ENCODE measurements at places on chromosomes 2 and 18. TPM values are rescaled to one million over a fixed set of nuclear protein-coding genes. Genes with fewer than 3 reads are reported as not detected.

The TTC27 gene
- total RNA-seq, result 23.2 TPM

The AQP12A gene
- not detected for total RNA-seq

The COL4A3 gene
- 0.76 TPM for total RNA-seq

The ADGRF3 gene
- total RNA-seq, result not detected

The SCN9A gene
- total RNA-seq, result 7.4 TPM

The SCN7A gene
- 74.1 TPM for total RNA-seq

The NOL4 gene
- 2.1 TPM for total RNA-seq

- H3K4me1 ChIP-seq, result no peaks in the 10 kb centered on the region
- no peaks in the 10 kb centered on the region for H3K27me3 ChIP-seq
- no peak overlapping the region for H3K4me3 ChIP-seq
- DNase-seq, result no peak
- no peaks in the 10 kb centered on the region for H3K36me3 ChIP-seq
Observed at GRCh38 chr2:127606625-127607398, 39.1 kb upstream of the GPR17 start.

- no peak overlapping the region for H3K27ac ChIP-seq
- no peak overlapping the region for H3K4me3 ChIP-seq
- H3K27me3 ChIP-seq, result no peaks in the 10 kb centered on the region
- H3K36me3 ChIP-seq, result no peaks in the 10 kb centered on the region
- DNase-seq, result no peak
Observed at GRCh38 chr18:58058720-58059119, 14.7 kb downstream of the NEDD4L start.

GRCh38 chr2:159118115-159118858, 149.8 kb downstream of the TANC1 start:
- peaks cover 4% of the 10 kb centered on the region for H3K4me1 ChIP-seq
- no peak overlapping the region for H3K4me3 ChIP-seq
- DNase-seq, result peak; percentile 88
- H3K27me3 ChIP-seq, result no peaks in the 10 kb centered on the region

GRCh38 chr18:3836483-3837335, 386.7 kb downstream of the TGIF1 start:
- no peaks in the 10 kb centered on the region for H3K27me3 ChIP-seq
- H3K36me3 ChIP-seq, result no peaks in the 10 kb centered on the region
- DNase-seq, result no peak
- H3K4me3 ChIP-seq, result no peak overlapping the region

- H3K27ac ChIP-seq, result no peak overlapping the region
- H3K4me1 ChIP-seq, result no peaks in the 10 kb centered on the region
- no peak overlapping the region for H3K4me3 ChIP-seq
- no peaks in the 10 kb centered on the region for H3K36me3 ChIP-seq
Observed at GRCh38 chr18:34357944-34358580, 133.3 kb upstream of the NOL4 start.

- H3K27me3 ChIP-seq, result no peaks in the 10 kb centered on the region
- H3K27ac ChIP-seq, result no peak overlapping the region
- no peak for DNase-seq
- H3K4me1 ChIP-seq, result no peaks in the 10 kb centered on the region
Observed at GRCh38 chr2:129722306-129723019, 257.0 kb upstream of the RAB6C start.

DNA sequence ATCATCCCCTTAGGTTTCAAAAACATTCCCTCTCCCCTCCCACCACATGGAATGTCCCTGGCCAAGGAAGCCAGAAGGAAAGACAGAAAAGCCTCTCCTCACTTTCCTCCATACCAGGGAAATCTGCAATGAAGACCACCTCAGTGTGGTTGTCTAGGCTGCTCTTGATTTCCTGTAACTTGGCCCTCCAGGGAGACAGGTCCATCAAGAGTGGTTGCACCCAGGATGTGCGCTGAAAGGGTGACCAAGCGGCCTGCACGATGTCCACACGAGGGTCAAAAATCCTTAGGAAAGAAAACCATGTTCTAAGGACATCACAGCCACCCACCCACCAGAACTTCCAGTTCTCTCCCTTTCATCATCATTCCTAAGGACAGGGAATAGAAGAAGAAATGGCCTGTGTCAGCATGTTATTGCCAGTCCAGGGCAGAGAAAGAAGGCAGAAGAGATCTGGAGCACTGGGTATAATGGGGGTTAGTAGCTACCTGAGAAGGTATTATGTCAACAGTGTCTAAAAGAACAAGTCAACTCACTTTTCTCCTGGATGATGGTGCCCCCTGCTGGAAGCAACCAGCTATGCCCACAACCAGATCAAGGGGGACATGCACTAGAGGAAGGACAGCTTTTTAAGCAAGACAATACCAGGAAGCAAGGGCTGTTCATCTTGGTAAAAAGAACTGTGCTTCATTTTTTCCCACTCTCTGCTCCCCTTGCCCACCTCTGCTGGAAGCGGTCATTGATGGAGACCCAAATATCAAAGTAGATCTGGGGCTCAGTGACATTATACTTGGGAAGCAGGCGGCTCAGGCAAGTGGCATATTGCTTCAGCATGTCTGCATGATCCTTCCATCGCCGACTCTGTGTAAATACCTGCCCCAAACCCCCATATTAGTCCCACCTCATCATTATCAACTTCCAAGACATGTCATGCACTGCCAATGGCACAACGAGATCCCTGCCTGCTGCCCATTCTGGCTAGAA, 9.3 kb downstream of the GGCX start:
- no peak overlapping the region for H3K27ac ChIP-seq
- no peaks in the 10 kb centered on the region for H3K4me1 ChIP-seq
- H3K27me3 ChIP-seq, result no peaks in the 10 kb centered on the region
- peak; percentile 85 for DNase-seq

DNA sequence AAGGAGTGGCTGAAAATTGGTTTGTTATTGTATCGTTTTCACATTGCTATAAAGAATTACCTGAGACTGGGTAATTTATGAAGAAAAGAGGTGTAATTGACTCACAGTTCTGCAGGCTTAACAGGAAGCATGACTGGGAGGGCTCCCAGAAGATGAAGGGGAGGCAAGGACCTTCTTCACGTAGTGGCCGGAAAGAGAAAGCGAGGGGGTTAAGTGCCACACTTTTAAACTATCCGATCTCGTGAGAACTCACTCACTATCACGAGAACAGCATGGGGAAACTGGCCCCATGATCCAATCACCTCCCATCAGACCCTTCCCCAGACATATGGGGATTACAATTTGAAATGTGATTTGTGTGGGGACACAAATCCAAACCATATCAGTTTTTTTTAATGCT, 81.6 kb downstream of the FBXO15 start:
- no peaks in the 10 kb centered on the region for H3K27me3 ChIP-seq
- no peak overlapping the region for H3K27ac ChIP-seq
- DNase-seq, result no peak
- no peak overlapping the region for H3K4me3 ChIP-seq
- H3K36me3 ChIP-seq, result no peaks in the 10 kb centered on the region
- H3K4me1 ChIP-seq, result no peaks in the 10 kb centered on the region

- H3K27me3 ChIP-seq, result no peaks in the 10 kb centered on the region
- no peaks in the 10 kb centered on the region for H3K4me1 ChIP-seq
- H3K27ac ChIP-seq, result no peak overlapping the region
- no peaks in the 10 kb centered on the region for H3K36me3 ChIP-seq
Observed at GRCh38 chr2:150309311-150310080, 178.0 kb downstream of the RND3 start.

DNA sequence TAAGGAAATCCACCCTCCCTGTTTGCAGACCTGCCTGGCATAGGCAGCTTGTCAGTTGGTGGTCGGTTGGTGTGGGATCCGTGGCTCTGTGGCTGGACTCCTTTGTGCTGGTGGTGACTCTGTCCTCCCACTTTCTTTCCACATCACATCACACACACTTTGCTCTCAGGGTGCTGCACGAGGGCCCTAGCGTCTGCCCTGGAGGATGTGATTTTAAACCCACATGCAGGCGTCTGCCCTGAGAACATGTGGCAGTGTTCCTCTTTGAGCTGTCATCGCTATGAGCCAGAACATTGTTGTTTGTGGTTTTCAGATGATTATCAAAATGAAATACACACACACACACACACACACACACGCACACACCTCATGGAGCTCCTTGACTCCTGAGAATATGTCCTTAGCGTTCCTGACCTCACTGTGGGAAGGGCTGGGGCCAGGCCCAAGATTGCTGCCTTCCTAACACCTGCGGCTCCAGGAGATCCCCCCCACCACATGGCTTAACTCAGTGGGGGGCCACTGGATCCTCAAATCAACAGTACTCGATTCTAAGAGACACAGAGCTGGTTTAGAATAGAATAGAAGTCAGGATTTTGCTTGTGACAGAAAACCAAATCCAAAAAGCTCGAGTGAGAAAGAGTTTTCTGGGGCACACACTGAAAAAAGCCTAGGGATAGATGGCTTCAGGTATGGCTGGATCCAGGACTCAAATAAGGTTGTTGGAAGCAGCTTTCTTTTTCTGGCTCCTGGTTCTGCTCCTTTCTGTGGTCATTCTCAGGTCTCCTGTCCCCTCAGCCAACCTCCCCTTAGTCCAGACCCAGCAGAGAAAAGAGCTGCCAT, 54.8 kb downstream of the RTP5 start:
- H3K36me3 ChIP-seq, result no peaks in the 10 kb centered on the region
- peak; percentile 5 for DNase-seq
- H3K27ac ChIP-seq, result no peak overlapping the region

GRCh38 chr2:95301876-95302641, 4.9 kb downstream of the KCNIP3 start:
- no peaks in the 10 kb centered on the region for H3K27me3 ChIP-seq
- H3K27ac ChIP-seq, result no peak overlapping the region
- DNase-seq, result no peak
- no peaks in the 10 kb centered on the region for H3K36me3 ChIP-seq

GRCh38 chr2:224428787-224429440, 27.0 kb upstream of the FAM124B start:
- no peak for DNase-seq
- no peak overlapping the region for H3K27ac ChIP-seq
- no peaks in the 10 kb centered on the region for H3K36me3 ChIP-seq
- no peaks in the 10 kb centered on the region for H3K4me1 ChIP-seq
- no peak overlapping the region for H3K4me3 ChIP-seq

DNA sequence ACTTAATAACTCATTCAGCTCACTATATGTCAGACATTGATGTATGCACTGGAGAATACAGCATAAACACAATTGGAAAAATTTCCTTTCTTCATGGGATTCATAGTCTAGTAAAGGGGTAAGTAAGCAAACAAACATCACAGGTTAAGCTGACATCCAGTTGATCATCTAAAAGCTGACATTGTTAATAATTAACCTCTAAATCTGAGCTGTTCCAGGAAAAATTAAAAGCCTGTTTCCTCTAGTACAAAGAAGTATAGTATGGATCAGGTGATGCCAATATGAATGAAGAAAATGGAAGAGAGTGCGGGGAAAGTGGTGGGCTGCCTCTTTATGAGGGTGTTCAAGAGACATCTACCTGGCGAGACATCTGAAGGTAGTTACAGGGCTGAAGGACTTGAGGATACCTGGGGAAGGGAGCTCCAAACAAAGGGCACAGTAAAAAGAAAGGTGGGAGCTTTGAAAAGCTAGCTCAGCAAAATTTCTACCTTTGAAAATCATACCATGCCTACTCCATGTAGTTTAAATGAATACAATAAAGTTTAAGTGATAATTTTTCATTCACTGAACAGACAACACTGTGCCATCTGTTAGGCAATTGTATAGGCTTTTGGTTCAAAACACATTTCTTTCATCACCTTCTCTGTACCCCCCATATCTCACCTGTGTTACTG, 619.3 kb downstream of the TRIB2 start:
- H3K36me3 ChIP-seq, result no peaks in the 10 kb centered on the region
- no peak for DNase-seq
- no peak overlapping the region for H3K4me3 ChIP-seq

Measured in uterus (tissue), 4 donors.